ENCODE measurements at places on chromosomes 5 and 9.

DNA sequence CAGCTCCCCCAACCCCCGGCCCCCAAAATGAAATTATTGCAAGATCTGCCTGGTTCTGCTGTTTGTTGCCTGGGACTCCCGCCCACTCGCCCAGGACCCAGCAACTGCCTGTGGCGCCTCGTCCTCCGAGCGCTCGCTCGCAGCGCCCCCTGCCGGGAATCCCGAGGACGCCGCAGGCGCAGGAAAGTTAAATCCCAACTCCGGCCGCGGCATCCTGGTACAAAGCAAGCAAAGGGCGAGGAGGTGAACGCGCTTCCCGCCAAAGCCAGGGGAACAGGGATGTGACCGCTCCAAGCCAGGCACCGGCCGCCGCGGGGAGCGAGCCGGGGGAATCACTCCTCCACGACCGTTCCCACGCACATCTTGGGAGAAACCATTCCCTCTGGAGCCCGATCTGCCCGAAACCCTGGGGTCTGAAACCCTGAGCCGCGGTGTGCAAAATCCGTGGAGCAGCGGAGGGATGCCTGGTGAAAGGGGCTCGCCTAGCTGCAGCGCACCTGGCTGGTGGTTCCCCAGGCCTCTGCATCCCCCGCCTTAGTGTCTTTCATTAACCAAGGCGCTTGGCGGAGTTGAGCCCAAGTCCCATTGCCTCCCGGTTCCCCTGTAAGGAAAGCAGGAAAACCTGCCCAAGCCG, 1.3 kb downstream of the SEMA5A start:
- DNase-seq = peak; percentile 70

GRCh38 chr9:110767559-110768063, 99.0 kb downstream of the MUSK start:
- no peak for DNase-seq

- no peak for DNase-seq
These were observed 110.6 kb upstream of the BOD1 start for GRCh38 chr5:173726846-173727557.

GRCh38 chr5:157366741-157367674, 93.0 kb upstream of the NIPAL4 start:
- peak; percentile 39 for DNase-seq

- peak; percentile 55 for DNase-seq
These were observed 279.1 kb downstream of the TLE1 start for GRCh38 chr9:81410201-81410600.

- DNase-seq = no peak
These were observed 47.2 kb upstream of the TTC23L start for GRCh38 chr5:34791761-34792244.

GRCh38 chr9:120571443-120572257, 8.3 kb downstream of the CDK5RAP2 start:
- no peak for DNase-seq

DNA sequence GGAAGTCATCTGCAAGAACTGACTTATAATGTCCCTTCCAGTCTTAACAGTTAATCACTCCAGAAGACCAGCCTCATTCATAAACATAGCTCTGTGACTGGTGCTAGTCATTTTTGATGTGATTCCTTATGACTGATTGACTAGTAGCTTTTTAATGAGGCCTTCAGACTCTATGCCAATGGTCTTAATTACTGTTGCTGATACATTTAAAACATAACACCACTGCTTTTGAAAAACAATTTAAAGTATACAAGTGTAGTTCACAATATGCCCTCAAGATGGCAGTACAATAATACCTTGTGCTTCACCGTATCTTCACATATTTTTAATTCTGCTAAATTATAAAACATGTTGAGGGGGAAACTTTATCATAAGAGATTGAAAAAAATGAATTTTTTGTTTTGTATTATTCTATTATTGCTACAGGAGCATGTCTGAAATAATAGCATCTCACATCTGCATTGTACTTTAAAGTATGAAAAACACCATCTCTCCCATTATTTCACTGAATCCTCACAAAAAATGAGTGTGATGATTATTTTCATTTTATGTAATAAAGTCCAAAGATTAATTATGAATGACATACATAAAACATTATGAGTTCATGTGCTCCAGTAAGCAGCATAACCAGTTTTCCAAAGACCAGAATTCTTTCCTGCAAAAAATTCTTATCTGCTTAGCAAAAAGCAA, 55.2 kb upstream of the SHISAL2B start:
- DNase-seq = peak; percentile 22

GRCh38 chr5:71697967-71698366, 21.1 kb upstream of the CARTPT start:
- DNase-seq = no peak

DNA sequence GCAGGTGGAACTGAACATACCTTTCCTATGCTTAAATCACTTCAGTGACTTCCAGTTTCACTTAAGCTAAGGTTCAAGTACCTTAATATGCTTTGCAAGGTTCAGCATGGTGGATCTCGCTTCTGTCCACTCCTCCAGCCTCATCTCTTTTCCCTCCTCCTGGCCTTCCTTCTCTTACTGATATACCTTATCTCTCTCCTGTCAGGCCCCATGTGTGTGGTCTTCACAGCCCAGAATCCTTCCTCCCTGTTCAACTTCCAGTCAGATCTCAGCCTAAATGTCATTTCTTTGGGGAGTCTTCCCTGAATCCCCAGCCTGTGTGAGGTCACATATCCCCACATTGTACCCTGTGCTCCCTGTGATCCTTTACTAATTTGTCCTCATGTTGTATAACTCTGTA, 87.7 kb downstream of the ANGPTL2 start:
- no peak for DNase-seq

DNA sequence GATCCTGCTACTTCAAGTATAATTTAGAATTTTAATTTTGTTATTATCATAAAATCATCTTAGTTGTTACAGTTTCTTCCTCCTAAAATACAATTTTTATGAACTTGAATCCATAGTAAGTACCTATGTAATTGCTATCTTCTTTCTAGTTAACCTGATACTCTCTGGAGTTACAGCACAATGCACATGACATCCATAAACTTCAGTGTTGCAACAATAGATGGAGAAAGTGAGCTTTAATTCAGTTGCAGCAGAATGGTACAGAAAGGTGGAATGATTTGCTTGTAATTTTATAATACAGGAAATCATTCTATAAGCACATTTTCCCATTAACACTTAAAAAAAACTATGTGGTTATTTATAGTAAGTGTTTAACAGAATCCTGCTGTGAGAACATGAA, 372.0 kb downstream of the CDH9 start:
- DNase-seq = no peak

DNA sequence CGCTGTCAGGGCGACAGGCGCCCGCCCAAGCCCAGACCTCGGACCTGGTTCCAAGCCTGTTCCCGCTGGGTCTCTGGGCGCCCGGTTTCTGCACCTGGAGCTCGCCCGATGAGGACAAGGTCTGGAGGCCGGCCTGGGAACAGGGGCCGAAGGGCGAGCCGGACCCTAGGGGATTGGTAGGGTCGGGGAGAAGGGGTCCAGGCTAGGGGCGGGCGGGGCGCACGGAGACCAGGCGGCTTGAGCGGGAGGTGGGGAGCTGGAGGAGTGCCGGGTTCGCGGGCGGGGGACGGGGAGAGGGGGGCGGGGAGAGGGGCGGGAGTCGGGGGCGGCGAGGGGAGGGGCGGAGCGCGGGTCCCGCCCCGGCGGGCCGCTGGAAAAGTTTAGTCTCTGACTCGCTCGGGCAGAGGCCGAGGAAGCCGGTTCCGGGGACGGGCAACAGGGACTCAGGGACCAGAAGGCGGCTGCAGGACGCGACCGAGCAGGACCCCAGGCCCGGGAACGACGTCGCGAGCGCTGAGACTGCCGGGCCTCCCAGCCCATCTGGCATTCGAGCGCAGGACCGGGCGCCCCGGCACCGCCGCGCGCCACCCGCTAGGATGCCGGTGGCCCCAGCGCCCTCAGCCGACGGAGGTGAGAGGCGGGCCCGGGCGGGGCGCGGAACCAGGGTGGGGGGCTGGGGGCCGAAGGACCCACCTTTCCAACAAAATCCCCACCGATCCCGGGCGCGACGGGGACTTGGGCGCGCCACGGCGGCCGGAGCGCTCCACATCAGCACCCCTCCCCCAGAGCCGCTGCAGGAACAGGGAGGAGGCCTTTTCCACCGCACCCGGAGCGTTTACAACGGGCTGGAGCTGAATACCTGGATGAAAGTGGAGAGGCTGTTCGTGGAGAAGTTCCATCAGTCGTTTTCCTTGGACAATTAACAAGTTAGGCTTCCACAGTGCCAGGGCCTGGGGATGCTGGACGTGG, at the start of gene S1PR3:
Gene S1PR3, plus strand, starts transcription at position 403 of the 969 bp plus-strand sequence. CDS start 9,733 bp downstream, outside the sequence.
- peak; percentile 18 for DNase-seq

DNA sequence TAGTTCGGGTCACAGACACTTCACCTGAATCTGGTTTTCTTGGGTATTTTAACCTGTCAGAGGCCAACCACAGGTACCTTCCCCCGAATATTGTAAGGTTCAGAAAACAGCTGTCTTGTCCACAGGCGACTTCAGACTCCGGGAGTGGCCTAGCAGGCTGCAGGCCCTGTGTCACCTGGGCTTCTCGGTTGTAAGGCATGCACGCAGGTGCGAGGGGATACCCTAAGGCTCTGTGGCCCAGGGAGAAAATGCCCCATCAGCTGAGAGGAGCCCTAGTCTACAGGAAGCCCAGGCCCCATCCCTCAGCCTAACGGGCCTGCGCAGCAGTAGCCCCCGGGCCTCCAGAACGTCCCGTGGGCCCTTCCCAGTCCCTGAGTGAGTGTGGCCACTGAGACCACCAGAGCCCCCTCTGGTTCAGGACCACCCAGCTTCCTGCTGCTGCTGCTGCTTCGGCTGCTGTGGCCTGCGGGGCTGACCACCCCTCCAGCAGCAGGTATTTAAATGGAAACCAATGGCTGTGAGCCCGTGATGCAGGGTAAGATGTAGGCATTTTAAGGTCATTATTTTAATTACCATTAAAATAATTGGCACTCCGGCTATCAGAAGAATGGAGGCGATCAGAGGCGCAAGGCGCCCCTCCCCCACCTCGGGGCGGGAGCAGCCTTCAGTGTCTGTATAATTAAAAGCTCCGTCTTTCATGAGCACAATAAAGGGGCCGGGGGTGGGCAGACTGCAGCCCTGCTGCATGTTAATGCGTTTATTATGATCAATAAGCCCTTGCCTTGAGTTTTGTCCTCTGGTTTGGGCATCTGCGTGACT, 65.4 kb downstream of the PSMB7 start:
- no peak for DNase-seq

DNA sequence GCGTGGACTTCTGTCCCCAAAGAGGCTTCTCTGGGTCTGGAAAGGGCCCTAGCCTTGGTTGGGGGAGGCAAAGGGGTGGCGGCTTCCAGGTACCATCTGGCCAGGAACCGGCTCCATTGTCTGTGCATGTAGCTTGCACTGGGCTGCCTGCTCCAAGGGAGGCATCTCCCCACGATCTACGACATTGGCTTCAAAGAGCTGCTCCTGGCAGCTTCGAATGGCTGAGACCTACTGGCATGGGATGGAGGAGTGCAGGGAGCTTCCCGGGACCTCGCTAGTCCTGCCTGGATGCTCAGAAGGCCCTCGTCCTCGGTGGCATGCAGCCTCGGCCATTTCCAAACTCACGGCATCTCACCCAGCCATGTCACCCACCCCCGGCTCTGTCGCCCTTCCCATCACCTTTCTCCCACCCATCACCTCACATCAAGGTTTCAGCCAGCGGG, 137.8 kb downstream of the KCNIP1 start:
- DNase-seq = no peak

- peak; percentile 89 for DNase-seq
These were observed 11.8 kb downstream of the ITGA1 start for GRCh38 chr5:52799358-52799982.

- peak; percentile 82 for DNase-seq
These were observed 553.8 kb upstream of the CDH9 start for GRCh38 chr5:27592231-27592630.

GRCh38 chr5:137375741-137376526, 123.2 kb downstream of the SPOCK1 start:
- DNase-seq = no peak

- DNase-seq = peak; percentile 54
These were observed 153.2 kb upstream of the C9orf72 start for GRCh38 chr9:27726244-27727081.

GRCh38 chr5:107669096-107670031, 1.4 kb downstream of the EFNA5 start:
- DNase-seq = peak; percentile 52

- no peak for DNase-seq
These were observed 121.0 kb upstream of the GAS1 start for GRCh38 chr9:87068177-87068840.

DNA sequence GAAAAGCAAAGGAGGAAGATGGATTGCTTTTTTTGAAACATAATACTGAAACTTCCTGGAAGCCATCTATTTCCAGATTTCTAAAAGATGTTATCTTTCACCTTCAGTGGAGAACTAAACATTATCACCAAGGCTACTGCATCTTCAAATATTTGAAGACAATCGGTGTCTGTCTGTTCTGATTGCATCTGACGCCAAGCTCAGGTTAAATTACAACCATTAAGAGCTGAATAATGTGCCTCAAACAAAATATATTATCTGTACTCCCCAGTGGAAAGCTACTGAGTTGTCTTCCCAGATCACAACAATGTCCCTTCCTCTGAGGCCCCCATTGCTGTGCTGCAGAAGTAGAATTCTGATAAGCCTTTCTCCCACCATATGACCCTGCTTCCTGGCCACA, 342.3 kb downstream of the PLK2 start:
- no peak for DNase-seq

DNA sequence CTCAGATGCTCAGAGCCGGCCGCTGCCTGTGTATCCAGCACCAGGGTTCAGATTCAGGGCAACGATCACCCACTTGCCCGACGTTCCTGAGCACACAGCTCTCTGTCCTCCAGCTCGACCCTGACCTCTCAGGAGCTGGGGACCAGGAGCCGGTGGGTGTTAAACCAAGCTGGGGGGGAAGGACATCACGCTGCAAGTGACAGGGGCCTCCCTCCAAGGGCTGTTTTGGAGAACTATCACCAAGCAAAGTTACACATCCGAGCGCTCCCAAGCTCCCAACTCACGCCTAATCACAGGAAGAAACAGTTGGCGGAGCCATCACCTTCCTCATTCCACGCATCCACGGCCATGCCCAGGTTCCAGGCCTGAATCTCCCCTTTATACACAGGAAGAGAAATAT, 51.5 kb upstream of the ZNF354A start:
- no peak for DNase-seq

GRCh38 chr5:1545126-1545804, 21.5 kb upstream of the LPCAT1 start:
- DNase-seq = no peak

DNA sequence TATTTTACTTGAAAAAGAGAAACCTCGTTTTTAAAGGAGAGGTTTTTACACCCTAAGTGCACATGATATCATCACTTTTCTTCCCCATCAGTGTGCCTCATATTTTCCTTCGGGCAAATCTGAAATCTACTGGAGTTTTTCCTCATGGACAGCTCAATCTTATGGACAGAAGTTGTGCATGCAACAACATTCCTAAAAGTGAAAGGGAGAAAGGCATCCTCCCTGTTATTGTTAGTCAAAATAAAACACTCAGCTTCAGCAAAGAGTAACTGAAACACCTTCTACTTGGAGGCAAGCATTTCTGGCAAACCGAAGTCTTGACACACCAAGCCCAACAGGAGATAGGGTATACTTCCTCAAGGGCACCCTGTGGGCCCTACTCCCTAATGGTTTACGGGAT, 217.9 kb downstream of the BNC2 start:
- peak; percentile 18 for DNase-seq

Measured in ACHN (cell line).